ENCODE measurements at places on chromosomes 11 and 22.

DNA sequence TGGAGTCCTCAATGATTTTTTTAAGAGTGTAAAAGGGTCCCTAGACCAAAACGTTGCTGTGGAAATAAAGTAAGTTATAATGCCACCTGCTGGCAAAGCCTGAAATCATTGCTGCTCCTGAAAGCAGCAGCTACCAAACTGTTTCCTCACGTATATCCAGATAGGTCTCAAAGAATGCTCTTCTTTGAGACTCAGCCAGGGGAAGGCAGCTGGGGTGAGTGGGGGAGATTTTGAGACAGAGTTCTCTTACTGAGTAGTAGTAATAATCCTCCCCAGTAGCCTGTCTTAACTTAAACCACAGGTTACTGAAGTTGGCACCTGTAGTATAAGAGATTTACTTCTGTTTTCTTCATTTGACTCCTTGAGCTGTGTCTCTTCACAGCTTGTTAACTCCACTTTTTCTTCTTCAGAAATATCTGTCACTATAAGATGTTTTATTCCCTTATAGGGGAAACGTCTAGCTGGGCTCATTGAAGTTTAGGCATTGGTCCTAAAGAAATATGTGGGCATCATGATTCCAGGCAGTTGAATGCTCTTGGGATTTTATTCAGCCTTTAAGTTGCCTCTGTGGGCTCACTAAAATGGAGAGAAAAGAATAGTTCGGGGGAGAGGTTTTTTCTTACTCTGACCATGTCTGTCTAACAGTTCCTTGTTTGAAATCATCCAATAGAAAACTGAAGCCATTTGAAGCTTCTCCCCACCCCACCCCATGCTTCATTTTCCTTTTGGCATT, 77.9 kb downstream of the BTBD10 start:
- no peak for DNase-seq
- peaks cover 61% of the 10 kb centered on the region for H3K36me3 ChIP-seq
- no peak overlapping the region for H3K4me3 ChIP-seq

DNA sequence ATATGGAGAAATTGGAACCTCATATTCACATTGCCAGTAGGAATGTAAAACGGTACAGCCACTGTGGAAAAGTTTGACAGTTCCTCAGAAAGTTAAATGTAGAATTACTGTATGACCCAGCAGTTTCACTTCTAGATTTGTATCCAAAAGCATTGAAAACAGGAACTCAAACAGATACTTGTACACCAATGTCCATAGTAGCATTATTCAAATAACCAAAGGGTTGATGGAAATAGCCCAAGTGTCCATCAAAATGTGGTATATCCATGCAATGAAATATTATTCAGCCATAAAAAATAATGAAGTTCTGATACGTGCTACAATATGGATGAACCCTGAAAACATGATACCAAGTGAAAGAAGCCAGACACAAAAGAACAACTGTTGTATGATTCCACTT, 17.8 kb downstream of the PRRG4 start:
- no peaks in the 10 kb centered on the region for H3K27me3 ChIP-seq
- H3K36me3 ChIP-seq, result peaks cover 8% of the 10 kb centered on the region
- no peak for DNase-seq
- H3K4me1 ChIP-seq, result peaks cover 6% of the 10 kb centered on the region

DNA sequence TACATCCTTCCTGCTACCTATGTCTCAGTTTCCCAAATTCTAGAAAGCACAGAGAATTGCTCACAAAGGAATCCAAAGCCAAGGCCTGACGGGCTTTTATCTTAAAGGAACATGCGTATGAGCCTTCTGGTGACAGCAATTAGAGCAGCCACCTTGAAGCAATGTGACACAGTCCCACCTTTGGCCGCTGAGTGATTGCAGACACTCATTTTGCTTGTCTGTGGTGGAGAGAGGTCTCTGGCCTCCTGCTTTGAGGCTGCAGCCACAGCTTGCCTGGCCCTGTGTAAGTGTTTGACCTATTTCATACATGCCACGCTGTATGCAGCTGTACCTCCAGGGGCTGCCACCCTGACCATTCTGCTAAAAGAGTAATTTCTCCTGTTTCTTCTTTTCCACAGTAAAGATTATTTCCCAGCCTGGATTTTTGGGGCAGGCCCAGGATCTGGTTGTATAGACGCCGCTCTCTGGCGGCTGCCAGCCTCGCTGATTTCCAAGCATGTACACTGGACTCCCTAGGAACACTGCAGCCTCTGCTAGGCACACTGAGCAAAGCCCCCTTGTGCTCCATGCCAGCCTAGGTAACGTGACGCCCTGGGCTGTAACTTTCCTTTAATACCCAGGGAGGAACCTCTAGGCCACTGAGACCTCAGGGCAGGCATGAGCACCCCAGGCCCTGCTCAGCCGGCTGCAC, 1.1 kb upstream of the TMA7B start:
- peaks cover 13% of the 10 kb centered on the region for H3K4me1 ChIP-seq
- H3K36me3 ChIP-seq, result no peaks in the 10 kb centered on the region

DNA sequence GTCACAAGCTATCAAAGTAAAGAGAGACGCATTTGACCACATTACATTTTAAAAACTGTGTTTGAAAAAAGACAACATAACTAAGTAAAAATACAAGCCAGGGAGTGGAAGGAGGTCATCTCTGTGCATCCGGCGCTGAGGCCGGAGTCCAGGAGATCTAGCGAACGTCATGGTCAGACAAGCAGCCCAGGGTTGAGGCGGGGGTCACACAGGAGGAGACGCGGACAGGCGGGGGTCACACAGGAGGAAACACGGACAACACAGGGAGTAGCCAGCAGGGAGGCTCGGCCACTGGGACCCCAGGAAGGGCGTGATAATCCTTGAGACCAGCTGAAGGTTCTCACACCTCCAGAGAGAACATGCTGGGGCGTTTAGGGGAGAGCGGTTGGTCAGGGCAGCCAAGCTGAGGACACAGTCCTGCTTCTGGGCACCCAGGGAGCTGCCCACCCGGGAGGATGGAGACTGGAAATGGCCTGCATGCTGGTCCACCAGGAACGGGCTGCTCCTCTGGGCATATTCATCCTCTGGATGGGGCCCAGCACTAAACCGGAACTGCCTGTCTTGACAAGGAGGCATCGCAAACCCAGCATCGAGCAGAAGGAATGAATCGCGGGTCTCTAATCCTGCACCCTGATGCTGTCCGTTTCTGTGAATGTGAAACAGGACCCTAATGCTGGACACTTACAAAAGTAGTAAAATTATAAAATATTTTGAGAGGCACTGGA, 40.9 kb upstream of the MUC5AC start:
- peak; percentile 72 for DNase-seq
- peaks cover 34% of the 10 kb centered on the region for H3K27me3 ChIP-seq
- no peaks in the 10 kb centered on the region for H3K4me1 ChIP-seq
- H3K36me3 ChIP-seq, result no peaks in the 10 kb centered on the region
- no peak overlapping the region for H3K4me3 ChIP-seq
- H3K27ac ChIP-seq, result no peak overlapping the region

GRCh38 chr11:12100841-12101242, 9.5 kb upstream of the MICAL2 start:
- no peak for DNase-seq
- peaks cover 20% of the 10 kb centered on the region for H3K4me1 ChIP-seq
- H3K36me3 ChIP-seq, result no peaks in the 10 kb centered on the region
- H3K27ac ChIP-seq, result no peak overlapping the region
- no peaks in the 10 kb centered on the region for H3K27me3 ChIP-seq

- H3K4me3 ChIP-seq, result peak overlapping the region; percentile 69
- peaks cover 33% of the 10 kb centered on the region for H3K36me3 ChIP-seq
- no peaks in the 10 kb centered on the region for H3K27me3 ChIP-seq
- no peak for DNase-seq
- peaks cover 37% of the 10 kb centered on the region for H3K4me1 ChIP-seq
Measured at GRCh38 chr11:64268025-64268892, 16.2 kb downstream of the BAD start.

DNA sequence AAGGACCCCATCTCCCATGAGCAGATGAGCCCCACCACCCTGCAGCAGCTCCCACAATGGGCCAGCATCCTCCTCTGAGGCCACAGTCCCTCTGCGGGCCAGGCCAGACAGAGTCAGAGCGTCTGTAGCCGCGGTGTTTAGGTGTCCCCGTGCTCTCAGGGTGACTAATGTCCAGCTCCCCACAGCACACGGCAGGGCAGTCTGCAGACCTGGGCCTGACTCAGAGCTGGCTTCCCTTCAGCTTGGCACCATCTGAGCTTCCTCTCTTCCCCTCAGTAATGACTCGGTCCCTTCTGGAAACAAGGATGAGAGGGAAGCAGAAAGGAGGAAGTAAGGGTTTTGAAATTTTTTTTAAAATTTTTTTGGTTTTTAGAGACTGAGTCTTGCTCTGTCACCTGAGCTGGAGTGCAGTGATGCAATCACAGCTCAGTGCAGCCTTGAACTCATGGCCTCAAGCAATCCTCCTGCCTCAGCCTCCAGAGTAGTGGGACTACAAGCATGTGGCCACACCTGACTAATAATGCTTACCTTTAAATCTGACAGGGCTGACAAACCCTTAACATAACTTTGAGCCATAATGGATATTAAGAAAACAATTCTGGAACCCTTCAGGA, 28.5 kb downstream of the LRRC74B start:
- no peak for DNase-seq
- H3K36me3 ChIP-seq, result no peaks in the 10 kb centered on the region
- peaks cover 8% of the 10 kb centered on the region for H3K4me1 ChIP-seq
- H3K27ac ChIP-seq, result no peak overlapping the region
- peaks cover 15% of the 10 kb centered on the region for H3K27me3 ChIP-seq
- H3K4me3 ChIP-seq, result no peak overlapping the region

DNA sequence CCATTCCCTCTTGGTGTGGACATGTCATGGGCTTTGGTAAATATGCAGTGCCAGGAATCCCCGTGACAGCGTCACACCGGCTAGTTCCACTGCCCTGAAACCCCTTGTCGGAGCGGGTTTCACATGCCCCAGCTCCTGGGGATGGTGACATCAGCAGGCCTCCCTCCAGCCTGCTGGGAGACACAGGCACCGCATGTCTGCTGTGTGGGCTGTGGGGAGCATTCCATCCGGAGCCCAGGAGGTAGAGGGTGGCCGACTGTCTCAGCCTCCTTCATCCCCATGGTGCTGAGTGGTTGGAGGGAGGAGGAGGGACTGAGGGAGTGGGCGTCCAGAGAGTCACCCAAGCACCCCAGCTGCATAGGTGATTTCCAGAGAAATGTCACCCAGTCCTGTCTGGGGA, 1161.1 kb downstream of the BRD1 start:
- H3K27me3 ChIP-seq, result no peaks in the 10 kb centered on the region
- H3K36me3 ChIP-seq, result no peaks in the 10 kb centered on the region
- no peak overlapping the region for H3K27ac ChIP-seq

DNA sequence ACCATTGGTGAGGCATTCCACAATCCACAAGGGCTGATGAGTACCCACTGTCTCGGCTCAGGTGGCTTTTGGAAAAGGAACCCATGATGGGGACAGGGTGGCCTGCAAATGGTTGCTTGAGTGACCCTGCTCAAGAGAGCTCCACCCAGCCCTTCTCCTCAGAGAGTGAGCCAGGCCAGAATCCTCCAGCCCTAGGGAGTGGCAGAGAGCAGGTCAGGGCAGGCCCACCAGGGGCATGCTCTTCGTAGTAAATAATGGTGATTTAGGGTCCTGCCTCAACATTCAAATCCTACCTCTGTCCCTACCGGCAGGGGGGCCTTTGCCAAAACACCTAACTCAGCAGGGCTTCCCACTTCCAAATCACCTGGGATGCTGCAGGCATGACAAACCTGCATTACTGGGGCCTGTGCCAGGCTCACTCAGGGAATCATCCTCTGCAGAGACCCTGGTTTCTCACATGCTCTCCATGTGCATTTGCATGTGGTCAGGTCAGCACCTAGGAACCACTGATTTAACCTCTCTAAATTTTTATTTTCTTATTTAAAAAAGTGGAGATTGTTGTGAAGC, 17.3 kb upstream of the TP53I11 start:
- no peak overlapping the region for H3K27ac ChIP-seq
- no peak for DNase-seq
- peaks cover 8% of the 10 kb centered on the region for H3K4me1 ChIP-seq
- no peaks in the 10 kb centered on the region for H3K27me3 ChIP-seq

GRCh38 chr22:25091458-25091857, 108.2 kb upstream of the CRYBB3 start:
- H3K4me1 ChIP-seq, result peaks cover 4% of the 10 kb centered on the region
- H3K27ac ChIP-seq, result no peak overlapping the region
- no peak overlapping the region for H3K4me3 ChIP-seq
- no peak for DNase-seq
- H3K36me3 ChIP-seq, result no peaks in the 10 kb centered on the region

Measured in suprapubic skin (tissue), 4 donors.